ENCODE measurements at places on chromosomes 3 and 15.

DNA sequence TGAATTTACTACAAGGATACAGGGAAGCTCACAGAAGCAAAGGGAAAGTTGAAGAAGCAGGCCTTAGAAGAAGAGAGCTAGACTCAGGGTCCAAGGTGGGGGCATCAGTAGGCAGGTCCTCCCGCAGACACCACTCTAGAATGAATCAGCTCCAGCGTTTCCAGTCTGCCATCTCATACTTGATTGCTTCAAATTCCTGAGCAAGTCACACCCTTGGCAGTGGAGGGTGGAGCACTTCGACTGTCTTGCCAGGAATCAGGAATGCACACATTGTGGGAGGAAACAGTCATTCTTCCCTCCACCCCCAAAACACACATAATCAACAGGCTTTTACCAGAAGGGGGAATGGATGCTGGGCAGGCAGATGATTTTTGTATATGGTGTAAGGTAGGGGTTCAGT is 78.5 kb downstream of the CHCHD6 start:
- peak; percentile 96 for DNase-seq

DNA sequence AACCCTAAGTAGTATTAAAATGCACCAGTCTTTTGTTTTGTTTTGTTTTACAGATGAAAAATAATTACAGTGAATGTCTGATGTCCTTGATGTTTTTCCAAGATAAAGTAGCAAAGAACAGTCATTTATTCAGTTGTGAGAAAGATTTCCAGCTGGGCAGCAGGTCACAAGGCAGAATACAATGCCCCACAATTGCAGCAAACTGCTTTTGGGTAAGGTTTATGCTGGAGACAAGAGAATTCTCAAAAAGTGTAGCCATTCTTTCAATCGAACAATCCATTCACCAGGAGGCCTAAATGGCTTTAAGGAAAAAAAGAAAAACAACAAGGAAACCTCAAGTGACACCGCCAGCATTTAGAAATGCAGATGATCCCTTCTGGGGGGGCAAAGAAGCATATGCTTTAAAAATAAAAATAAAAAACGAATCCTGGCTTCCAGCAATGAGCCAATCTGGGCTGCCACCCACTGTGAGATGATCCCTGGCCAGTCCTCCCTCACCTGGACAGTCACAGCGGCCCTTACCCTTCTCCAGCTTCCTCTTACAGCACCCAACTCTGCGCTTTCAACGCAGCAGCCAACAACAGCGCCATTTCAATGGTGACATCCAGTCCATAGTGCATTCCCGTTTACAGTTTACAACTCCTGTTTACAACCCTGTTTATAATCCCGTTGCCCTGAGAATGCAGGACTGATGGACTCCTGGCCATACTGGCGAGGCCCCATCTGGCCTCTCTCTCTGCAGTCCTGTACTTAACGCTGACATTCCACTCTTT is 25.7 kb upstream of the WNT5A start:
- DNase-seq = no peak

DNA sequence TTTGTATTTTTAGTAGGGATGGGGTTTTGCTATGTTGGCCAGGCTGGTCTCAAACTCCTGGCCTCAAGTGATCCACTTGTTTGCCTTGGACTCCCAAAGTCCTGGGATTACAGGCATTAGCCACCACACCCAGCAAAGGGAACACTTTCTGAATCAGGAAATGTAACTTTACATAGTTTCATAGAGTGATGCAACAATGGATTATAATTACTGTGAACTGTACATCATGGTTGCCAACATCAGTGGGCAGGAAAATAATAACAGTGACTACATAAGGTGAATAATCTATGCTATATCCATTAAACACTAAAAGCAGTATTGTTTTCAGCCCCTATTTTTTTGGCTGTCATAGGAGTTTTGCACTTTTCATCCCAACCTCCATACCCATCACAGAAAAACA is 5.0 kb upstream of the KPNA1 start:
- no peak for DNase-seq

DNA sequence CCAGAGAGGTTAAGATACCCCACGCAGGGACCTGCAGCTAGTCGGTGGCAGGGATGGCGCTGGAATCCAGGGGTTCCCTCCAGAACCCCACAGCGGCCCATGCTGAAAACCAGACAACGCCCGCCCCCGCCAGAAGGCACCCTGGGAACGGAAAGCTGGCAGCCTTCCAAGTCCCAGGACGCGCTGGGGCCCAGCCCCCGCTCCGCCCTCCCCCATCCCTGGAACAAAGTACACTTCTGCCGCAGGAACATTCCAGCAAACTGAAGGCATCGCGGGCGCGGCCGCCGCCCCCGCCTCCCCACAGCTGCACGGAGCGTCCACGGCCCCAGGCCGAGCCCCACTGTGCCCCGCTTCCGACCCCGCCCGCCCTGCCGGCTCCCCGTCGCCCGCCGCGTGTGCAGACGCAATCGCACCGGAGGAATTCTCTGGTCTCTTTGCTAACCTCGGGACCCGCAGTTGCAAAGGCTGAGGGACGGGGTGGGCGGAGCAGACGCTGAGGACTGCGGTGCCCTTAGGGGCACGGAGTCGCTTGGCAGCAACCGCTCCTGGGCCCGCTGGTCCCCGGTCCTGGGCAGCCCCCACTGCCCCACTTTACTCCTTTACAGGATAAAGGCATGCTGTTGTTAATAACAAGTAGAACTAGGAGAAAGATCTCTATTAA is 44.8 kb upstream of the RNU6-1 start:
- DNase-seq = peak; percentile 69

- DNase-seq = peak; percentile 59
Observed at GRCh38 chr15:71103102-71103676, 12.1 kb upstream of the THSD4 start.

- DNase-seq = no peak
Observed at GRCh38 chr3:123111640-123112039, 44.8 kb downstream of the PDIA5 start.

- DNase-seq = no peak
Observed at GRCh38 chr3:78283994-78284393, 1244.1 kb downstream of the ROBO2 start.

DNA sequence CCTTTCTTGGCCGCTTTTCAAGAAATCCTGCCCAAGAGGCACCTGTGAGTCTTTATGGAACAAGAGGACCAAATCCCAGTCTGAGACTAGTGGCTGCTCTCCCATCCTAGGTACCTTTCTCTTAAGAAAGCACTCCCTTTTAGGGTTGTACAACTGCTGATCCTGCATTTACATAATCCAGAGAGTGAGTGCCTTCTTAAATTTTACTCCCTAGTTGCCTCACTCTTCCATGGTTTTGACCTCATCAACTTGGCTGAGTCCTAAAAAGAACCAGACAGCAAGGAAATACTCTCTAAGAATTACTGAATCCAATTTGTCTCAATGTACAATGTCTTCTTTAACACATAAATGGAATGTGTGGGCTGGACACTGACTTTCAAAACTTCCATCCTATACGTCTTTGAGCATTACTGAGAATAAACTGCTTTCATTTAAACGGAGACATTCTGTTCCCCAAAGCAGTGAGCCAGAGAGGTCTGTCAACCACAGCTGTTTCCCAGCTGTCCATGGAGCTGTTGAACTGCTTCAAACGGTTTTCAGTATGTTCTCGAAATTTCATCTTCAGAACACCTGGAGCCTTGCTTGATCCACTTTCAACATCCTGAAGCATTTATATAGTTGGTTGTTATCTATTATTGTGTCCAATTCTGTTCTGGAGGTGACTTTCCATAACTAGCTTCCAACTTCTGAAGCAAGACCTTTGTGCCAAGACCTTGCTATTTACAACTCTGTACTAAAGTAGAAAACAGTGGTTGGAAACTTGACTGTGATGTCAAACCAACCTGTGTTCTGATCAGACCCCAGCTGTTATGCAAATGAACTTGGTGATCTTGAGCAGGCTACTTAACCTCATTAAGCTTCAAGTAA is 179.1 kb downstream of the SLC9A9 start:
- DNase-seq = no peak

- no peak for DNase-seq
Observed at GRCh38 chr15:89400116-89400781, 65.6 kb upstream of the POLG start.

Data from fibroblast of skin of right quadriceps (primary cell).